ENCODE measurements at places on chromosomes 3 and 15. TPM values are rescaled to one million over a fixed set of nuclear protein-coding genes. Genes with fewer than 3 reads are reported as not detected.

Gene DAZL
- not detected for total RNA-seq

Gene GOLGA6L26
- total RNA-seq = not detected

Gene STRIT1
- not detected for total RNA-seq

Gene PPM1L
- total RNA-seq = 3.9 TPM

Gene FSIP1
- total RNA-seq = 0.73 TPM

Gene PDZRN3
- not detected for total RNA-seq

Gene KLF15
- total RNA-seq = not detected

GRCh38 chr15:42375252-42375651 lies 16.0 kb downstream of the CAPN3 start:
- DNase-seq = no peak

GRCh38 chr15:67195305-67195704 lies 59.2 kb downstream of the AAGAB start:
- no peak for DNase-seq

DNA sequence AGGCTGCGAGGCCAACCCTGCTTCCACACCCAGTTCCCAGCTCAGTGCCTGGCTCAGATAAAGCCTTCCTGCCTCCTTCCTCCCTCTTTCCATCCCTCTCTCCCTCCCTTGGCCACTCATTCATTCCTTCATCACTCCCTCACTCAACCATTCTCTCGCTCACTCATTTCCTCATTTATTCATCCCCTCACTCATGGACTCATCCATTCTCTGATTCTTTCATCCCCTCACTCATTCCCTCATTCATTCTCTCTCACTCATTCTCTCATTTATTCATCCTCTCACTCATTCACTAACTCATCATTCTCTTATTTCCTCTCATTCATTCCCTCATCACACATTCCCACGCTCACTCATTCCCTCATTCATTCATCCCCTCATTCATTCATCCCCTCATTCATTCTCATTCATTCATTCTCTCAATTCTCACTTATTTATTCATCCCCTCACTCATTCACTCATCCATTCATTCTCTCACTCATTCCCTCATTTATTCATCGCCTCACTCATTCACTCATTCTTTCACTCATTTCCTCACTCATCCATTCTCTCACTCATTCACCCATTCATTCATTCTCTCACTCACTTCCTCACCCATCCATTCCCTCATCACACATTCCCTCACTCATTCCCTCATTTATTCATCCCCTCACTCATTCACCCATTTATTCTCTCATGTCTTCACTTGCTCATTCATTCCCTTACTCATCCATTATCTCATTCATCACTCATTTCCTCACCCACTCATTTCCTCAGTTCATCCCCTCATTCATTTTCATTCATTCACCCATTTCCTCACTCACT lies 13.2 kb downstream of the ABTB1 start:
- no peak for DNase-seq

DNA sequence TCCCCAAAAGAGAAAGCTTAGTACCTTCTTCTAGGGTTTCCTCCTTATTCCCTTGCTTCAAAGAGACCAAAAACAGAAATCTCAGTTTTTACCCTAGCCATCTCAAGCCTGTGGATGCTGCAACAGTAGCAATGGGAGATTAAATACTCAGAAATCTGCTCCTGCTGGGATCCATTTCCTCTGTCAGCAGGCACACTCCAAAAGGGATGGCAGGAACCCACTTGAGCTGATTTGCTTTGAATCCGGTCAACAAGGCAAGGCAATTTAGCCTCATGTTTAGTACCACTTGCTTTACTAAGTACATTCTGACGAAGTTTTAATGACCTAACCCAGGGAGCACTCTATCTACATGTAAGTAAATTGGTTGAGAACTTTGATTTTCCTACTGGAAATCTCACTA lies 590.0 kb upstream of the ADAMTS9 start:
- DNase-seq = no peak

DNA sequence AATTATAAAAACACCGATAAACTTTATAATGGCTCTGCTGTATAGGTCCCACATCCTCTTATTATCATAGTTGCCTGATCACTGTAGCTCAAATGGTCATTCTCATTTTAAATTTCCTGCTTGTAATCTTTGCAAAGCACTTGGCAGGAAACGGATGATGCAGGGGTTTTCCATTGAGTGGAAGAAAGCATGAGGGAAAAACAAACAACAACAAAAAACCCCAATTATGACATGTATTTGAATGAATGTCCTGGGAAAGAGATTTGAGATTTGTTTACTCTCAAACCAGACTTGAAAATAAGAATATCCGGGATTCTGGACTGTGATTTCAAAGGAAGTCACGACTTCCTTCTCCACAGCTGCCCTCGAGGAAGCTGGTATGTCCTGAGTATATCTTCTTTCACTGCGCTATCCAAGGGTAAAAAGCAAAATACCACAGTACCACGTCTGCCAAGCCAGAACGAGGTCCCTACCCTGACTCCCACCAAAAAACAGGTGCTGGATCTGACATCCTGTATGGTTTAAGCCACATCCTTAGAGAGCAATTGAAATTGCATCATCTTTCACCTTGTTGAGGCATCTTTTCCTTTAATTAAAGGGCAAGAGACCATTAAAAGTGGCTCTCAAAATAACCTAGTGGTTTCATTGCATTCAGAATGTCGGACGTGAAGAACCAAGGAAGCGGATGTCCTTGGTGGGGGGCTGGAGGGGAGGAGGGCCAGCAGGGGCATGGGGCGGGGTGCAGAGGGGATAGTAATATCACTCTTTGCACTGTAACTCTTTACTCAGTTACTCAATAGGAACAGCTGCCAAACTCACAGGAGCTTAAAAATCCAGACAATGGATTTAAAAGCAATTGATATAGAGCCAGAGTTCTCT lies 13.5 kb upstream of the TIPIN start:
- DNase-seq = peak; percentile 69

DNA sequence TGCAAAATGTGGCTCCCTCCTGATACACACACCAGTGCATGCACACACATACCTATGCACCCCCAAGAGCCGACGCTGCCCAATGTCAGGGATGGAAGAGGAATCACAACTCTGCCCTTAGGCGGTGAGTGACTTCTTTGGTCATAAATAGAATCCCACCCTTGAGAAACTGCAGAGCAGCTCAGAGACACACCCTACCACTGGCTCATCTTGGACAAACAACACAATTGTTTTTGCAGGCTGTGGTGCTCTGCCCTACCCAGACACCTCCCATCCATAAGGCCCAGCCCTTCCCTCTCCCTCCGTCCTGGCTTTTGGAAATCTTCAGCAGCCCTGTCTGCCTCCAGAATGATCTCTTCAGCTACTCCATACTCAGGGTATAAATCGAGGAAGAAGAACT lies 73.8 kb upstream of the HRH1 start:
- DNase-seq = no peak

DNA sequence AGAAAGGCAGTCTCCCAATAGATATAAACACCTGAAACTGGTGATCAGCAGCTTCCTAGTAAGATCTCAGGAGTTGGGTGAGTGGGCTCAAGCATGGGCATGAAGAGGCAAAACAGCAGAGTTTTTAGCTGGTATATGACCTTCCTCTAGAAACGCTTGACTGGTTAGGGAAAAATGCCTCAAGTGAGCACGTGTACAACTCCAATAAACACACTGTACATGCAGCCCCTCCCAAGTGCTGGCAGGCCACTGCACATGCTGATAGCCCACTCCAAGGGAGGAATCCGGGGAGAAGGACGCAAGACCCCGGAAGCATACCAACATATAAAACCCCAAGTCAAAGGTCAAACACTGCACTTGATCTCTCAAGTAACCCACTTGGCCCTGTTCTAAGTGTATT lies 143.0 kb downstream of the FMN1 start:
- no peak for DNase-seq

DNA sequence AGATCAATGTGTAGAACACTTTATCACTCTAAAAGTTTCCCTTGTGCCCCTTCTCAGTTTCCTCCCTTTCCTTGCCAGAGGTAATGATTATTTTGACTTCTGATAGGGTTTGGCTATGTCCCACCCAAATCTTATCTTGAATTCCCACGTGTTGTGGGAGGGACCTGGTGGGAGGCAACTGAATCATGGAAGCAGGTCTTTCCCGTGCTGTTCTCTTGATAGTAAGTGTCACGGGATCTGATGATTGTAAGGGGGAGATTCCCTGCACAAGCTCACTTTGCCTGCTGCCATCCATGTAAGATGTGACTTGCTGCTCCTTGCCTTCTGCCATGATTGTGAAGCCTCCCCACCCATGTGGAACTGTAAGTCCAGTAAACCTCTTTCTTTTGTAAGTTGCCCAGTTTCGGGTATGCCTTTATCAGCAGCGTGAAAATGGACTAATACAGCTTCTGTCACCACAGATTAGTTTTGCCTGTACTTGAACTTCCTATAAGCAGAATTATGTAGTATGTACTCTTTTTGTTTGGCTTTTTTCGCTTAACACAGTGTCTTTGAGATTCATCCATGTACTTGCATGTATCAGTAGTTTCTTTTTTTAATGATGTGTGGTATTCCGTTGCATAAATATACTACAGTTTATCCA lies 7.2 kb downstream of the FEM1B start:
- DNase-seq = no peak

GRCh38 chr15:47299846-47300434 lies 417.4 kb upstream of the SEMA6D start:
- DNase-seq = no peak

GRCh38 chr15:54082836-54083492 lies 104.7 kb downstream of the UNC13C start:
- DNase-seq = peak; percentile 25

- no peak for DNase-seq
These were observed 730.2 kb downstream of the TUSC7 start for GRCh38 chr3:117439812-117440211.

DNA sequence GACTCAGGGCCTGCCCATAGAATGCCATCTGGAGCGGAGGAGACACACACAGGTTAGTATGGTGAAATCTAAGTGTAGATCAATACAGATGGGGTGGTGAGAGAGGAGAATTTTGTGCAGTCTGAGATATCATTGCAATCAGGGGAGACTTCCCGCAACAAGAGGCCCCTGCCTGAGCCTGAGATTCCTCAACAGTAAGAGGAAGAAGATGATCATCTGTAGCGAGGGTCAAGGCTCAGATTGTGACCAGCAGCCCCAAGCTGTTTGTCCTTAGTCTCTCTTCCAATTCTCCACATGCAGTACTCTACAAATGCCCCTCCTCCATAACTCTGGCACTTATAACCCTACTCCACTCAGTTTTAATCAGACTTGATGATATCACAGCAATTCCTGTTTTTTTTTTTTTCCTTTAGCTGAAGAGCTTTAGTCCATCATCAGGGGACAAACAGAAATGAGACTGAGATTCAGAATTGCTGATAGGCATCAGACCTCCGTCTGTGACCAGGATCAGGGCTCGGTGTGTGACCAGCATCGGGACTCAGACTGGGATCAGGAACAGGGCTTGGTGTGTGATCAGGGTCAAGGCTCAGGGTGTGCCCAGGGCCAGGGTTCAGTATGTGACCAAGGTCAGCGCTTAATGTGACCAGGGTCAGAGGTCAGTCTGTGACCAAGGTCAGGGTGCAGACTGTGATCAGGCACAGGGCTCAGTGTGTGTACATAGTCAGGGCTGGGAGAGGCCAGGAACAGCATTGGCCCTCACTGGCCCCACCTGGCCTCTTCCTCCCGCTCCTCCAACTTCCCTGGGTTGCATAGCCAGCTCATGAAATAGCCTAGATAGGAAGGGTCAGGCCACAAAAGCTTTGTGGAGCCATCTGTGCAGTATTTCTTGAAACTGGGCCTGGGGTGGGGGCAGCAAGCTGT lies 14.1 kb downstream of the LOXL1 start:
- no peak for DNase-seq

GRCh38 chr3:121531269-121531668 lies 14.5 kb downstream of the POLQ start:
- no peak for DNase-seq

DNA sequence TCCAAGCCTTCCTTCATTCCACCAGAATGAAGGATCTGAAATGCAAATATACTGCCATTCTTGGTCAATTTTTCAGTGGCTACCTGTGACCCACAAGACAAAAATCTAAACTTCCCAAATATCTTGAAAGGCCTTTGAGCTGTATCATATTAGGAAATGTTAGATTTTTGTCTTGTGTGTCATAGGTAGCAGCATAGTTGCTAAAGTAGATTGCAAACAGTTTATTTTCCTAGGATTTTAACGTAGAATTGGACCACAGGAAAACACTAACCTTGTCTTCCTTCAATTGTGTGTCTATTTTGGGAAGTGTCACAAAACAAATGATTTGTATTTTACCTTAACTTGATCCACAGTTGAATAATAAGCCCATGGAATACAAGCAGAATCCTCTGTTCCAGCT lies 42.4 kb downstream of the CP start:
- no peak for DNase-seq

Measured in activated CD8-positive, alpha-beta T cell treated with anti-CD3 and anti-CD28 coated beads, Interleukin-2, amount 10 ng/mL, durations not matched to agents 7 days and 5 days (primary cell).